ENCODE measurements at places on chromosomes 6 and 20.

GRCh38 chr20:30985386-30985785 lies 272.1 kb upstream of the DEFB115 start:
- DNase-seq, result no peak

- DNase-seq, result no peak
Measured at GRCh38 chr6:14100138-14100537, 17.4 kb upstream of the CD83 start.

DNA sequence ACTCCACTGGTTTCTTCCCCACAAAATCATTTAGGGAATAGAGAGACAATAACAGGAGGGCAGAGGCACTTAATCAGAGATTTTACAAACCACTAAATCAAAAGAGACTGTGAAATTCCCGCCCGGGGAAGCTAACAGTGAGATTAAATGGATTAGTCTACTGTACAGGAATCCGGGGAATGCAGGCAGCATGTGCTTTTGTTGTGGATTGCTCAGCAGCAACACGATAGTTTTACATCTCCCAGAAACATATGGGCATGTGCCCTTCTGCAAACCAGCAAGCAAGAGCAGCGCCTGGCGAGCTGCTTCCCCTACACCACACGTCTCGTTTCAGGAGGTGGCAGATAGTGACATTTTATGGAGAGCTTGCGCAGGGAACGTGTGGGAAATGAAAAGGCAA lies 382.3 kb downstream of the CD83 start:
- DNase-seq, result no peak

- DNase-seq, result no peak
Measured at GRCh38 chr6:52077180-52077884, 10.1 kb downstream of the PKHD1 start.

DNA sequence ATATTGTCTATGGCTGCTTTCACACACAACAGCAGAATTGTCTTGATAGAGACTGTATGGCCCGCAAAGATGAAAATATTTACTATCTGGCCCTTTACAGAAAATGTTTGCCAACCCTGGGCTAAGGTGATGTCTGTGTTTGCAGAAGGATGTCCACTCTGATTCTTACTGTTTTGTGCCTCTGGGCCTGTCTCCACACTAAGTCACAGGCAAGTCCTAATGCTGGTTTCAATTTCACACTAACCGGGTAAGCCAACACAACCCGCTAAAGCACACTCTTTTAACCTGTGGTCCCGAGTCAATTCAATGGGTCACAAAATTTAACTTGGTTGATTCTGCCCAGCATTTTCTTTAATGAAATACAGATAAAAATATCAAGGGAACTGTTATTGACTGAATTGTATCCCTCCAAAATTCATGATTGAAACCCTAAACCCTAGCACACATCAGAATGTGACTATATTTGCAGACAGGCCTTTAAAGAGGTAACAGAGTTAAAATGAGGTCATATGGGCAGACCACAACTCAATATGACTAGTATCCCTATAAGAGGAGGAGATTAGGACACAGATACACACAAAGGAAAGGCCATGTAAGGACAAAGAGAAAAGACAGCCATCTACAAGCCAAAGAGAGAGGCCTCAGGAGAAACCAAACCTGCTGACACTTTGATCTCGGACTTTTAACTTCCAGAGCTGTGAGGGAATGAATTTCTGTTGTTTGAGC lies 78.4 kb downstream of the FYN start:
- no peak for DNase-seq

DNA sequence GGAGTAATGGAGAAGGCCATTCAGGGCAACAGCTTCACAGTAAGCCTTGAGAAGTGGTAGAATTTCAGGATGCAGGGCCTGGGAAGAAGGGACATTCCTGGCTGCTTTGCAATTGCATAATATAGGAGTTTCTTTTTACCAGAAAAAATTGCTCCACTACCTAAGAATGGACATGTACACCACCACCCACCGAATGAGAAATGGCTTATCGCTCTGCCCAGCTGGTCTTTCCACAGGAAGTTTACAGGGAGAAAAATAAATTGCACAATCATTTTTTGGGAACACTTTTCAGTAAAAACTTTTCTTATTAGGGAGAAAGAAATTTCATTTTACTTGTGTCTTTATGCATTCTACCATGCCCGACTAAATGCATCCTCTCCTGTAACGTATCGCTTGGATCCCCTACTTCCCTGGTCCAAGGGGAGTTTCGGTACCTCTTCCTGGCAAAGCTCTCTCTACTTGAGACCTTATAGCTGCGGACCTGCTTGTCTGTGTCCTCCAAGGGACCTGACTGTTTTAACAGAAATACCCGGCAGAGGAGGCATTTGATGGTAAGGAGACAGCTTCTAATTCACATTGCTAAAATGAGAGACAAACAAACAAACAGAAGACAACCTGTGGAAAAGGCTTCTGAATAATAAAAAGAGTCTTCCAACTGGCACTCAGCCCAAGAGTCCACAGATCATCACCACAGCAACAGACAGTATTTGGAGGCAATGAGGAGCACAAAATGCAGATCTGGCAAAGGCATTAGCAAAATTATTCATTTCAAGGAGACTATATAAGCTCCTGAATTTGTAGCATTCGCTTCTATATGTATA lies 54.2 kb downstream of the MAP3K5 start:
- no peak for DNase-seq

- no peak for DNase-seq
Measured at GRCh38 chr6:170292111-170292406, 1.2 kb upstream of the DLL1 start.
